NCI-H1417 treated with DMSO at 0.1 percent for 48 hours (cell line): ENCODE measurements at places on chromosomes 5 and 9.

DNA sequence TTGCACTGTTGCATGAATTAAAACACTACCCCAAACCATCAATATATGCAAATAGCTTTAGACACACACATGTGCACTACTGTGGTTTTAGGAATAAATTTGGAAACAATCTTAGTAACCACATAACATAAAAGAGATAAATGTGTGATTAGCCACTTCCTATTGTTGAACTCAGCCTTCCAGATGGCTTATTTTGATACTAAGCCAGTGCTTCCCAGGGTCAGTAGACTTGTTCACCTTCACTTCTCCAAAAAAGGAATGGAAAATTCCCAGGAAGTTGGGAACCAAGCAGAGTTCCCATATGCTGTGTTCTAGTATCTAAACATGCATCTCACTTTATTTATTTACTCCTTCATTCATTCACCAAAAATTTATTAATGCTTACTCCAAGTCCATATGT, 47.8 kb downstream of the SVEP1 start:
- no peak for DNase-seq

DNA sequence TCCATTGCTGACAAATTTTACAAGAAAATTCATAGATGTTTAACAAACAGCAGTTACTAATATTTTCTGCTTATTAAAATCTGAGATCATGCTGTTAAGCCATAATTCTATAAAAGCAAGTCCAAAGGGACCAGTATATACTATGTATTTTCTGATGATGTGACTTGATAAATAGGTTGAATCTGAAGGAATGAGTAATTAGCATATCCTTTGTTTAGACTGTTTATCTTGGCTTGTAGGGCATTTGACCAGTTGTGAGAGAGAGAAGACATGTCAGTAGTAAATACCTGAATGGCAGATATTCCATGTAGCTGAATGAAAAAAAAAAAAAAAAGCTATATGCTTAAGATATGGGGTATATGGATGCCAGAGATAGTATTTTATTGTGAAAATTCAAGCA, 14.6 kb downstream of the CPEB4 start:
- DNase-seq, result no peak

- no peak for DNase-seq
These were observed 306.6 kb downstream of the MLLT3 start for GRCh38 chr9:20315677-20316076.

GRCh38 chr5:1325191-1325741, 19.6 kb downstream of the CLPTM1L start:
- no peak for DNase-seq

GRCh38 chr5:111582451-111582850, 70.1 kb upstream of the STARD4 start:
- DNase-seq, result no peak

DNA sequence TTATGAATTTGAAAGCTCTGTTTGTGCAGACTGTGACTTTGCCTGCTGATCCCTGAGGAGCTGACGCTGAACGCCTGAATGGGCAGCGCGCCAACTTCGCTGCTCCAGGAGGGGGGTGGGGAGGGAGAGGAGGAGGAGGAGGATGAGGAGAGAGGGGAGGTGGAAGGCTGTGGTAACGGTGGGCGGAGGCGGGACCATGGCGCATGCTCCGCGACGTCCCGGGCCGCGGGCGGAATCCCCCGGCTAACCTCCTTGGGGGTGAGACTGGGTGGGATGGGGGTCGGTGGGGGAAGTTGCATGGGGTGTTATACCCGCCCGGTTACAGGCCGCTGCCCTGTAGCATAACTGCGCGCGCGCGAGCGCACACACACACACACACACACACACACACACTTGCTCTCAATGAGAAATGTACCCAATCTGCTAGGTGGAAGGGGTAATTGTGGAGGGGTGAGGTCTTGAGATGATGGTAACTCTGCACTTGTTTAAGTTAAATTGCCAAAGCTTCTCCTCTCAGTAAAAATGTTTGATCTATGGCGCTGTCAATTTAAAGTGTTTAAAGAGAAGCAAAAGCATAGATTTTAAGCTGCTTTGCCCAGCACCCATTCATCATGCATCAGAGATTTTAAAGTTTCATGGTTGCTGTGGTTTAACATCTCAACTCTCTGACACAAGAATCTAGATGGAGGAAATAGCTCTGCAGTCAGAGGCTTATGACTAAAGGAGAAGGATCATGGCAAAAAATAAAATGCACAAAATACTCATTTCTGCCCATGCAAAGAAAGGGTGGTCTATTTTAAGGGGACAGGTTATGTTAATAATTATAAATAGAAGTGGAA, 76.6 kb upstream of the TBCA start:
- no peak for DNase-seq

- DNase-seq, result no peak
These were observed 300.4 kb downstream of the DTWD2 start for GRCh38 chr5:118687661-118688621.

DNA sequence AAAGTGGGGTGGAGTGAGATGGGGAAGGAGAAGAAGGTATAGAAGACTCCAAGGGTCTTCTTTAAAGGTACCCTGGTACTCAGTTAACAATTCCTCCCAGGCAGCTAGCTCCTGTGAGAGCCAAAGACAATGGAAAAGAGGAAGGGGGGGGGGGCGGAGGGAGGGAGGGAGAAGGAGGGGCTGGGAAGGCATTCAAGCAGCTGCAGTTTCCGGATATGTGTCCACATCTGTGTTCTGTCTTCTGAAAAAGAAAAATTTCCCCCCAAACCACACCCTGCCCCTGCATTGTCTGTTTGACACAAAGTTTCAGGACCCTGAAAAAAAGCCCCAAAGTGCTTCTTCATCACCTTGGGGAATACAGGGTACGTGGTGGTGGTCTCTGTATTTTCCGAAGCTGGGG, 11.1 kb downstream of the SPRY4 start:
- no peak for DNase-seq

DNA sequence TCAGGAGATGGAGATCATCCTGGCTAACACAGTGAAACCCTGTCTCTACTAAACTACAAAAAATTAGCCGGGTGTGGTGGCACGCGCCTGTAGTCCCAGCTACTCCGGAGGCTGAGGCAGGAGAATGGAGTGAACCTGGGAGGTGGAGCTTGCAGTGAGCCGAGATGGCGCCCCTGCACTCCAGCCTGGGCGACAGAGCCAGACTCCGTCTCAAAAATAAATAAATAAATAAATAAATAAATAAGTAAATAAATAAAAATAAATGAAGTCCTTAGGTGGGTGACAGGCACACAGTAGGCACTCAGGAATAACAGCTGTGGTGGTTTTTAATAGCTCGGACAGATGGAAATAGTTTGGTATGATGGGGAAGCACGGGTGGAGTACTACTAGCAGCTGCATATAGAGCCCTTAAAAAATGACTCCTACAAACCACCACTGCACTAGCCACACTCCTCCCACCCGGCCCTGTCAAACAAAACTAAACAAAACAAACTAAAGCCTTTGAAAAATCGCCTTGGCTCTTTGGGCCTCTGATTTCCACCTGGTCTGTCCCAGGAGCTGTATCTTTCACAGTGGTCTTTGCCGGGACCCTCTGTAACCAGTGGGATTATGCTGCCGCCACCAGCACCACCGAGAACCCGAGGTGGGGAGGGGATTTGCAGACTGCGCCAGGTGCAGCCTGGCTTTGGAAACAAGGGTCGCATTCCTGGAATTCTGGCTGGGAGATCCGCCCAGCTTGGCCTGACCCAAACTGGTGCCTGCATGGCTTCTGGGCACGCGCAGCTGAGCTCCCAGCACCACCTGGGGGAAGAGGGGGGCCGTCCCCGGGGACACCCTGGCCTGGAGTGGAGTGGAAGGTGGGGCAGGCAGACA, 5.1 kb upstream of the WDR5 start:
- DNase-seq, result no peak
